ENCODE measurements at places on chromosomes 4 and X. TPM values are rescaled to one million over a fixed set of nuclear protein-coding genes. Genes with fewer than 3 reads are reported as not detected.
A peak's percentile ranks its signal among the peaks of the same experiment; 100 is the strongest.

Gene ADAM29
- not detected for total RNA-seq

Gene CFI
- not detected for total RNA-seq

Gene ARHGAP36
- not detected for total RNA-seq

- no peak overlapping the region for H3K4me3 ChIP-seq
- H3K27ac ChIP-seq = no peak overlapping the region
- H3K36me3 ChIP-seq = no peaks in the 10 kb centered on the region
- no peaks in the 10 kb centered on the region for H3K27me3 ChIP-seq
- no peaks in the 10 kb centered on the region for H3K4me1 ChIP-seq
These were observed 5.2 kb upstream of the ACTRT1 start for GRCh38 chrX:128057421-128057820.

DNA sequence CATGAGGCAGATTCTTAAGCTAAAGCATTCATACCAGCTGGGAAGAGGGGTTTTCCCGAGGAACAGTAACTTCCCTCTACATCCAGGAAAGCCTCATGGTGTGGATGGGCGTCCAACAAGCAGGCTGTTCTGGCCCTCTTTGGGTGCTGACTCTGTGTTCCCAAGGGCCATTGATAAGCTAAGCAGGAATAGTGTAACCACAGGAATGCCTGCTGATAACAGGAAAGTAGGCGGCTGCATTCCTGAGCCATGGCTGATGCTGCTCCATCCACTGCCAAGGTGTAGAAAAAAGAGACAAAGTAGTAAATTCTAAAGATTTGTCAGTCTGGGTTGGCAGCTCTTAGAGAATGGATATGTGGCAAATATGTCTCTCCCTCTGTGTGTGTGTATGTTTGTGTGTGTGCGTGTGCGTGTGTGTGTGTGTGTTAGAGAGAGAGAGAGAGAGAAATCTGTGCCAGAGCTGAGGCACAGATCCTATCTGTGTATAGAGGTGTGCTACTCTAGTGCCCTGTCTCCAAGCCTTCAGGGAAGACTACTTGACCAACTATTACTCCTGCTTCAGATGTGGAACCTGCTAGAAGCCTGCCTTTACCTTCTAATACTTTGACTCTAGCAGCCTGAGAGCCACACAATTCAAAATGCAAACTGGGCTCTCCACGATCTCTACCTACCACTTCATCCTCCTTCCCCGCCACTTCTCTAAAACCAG, 353.1 kb upstream of the NR3C2 start:
- no peak overlapping the region for H3K4me3 ChIP-seq
- H3K27ac ChIP-seq = no peak overlapping the region
- H3K36me3 ChIP-seq = no peaks in the 10 kb centered on the region

GRCh38 chr4:132026166-132026565, 1122.9 kb upstream of the PCDH10 start:
- no peaks in the 10 kb centered on the region for H3K36me3 ChIP-seq
- no peaks in the 10 kb centered on the region for H3K4me1 ChIP-seq
- DNase-seq = no peak

GRCh38 chr4:62709618-62710252, 1509.6 kb downstream of the ADGRL3 start:
- H3K27me3 ChIP-seq = no peaks in the 10 kb centered on the region
- DNase-seq = no peak
- no peak overlapping the region for H3K27ac ChIP-seq
- no peaks in the 10 kb centered on the region for H3K4me1 ChIP-seq

Gene CT45A5
- total RNA-seq = not detected

- DNase-seq = no peak
- H3K27me3 ChIP-seq = no peaks in the 10 kb centered on the region
- no peaks in the 10 kb centered on the region for H3K36me3 ChIP-seq
- H3K4me1 ChIP-seq = no peaks in the 10 kb centered on the region
These were observed 33.8 kb downstream of the NDP start for GRCh38 chrX:43939187-43939926.

- no peaks in the 10 kb centered on the region for H3K36me3 ChIP-seq
- DNase-seq = no peak
- H3K27ac ChIP-seq = no peak overlapping the region
- no peaks in the 10 kb centered on the region for H3K4me1 ChIP-seq
- H3K27me3 ChIP-seq = no peaks in the 10 kb centered on the region
- no peak overlapping the region for H3K4me3 ChIP-seq
These were observed 451.2 kb downstream of the FAT4 start for GRCh38 chr4:125765941-125766340.

Gene PDE6B
- total RNA-seq = 15.9 TPM

DNA sequence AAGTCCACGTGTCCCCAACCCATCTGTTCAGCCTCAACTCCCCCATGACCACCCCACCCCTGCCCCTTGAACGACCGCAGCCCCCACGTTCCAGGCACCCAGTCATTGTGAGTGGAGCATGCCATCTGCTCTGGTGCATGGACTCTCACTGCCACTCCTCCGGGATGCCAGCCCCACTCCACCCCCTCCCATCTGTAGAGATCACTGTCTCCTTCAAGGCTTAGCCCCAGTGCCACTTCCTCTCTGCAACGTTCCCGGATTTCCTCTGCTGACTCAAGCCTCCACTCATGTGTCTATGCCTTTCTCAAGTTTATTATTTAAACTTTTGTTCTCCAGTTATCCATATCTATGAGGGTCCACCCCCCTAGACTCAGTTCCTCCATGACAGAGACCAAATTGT, 54.0 kb downstream of the MAML3 start:
- DNase-seq = peak; percentile 19
- peak overlapping the region; percentile 17 for H3K27ac ChIP-seq
- no peak overlapping the region for H3K4me3 ChIP-seq
- H3K36me3 ChIP-seq = no peaks in the 10 kb centered on the region
- peaks cover 74% of the 10 kb centered on the region for H3K4me1 ChIP-seq
- H3K27me3 ChIP-seq = peaks cover 1% of the 10 kb centered on the region

DNA sequence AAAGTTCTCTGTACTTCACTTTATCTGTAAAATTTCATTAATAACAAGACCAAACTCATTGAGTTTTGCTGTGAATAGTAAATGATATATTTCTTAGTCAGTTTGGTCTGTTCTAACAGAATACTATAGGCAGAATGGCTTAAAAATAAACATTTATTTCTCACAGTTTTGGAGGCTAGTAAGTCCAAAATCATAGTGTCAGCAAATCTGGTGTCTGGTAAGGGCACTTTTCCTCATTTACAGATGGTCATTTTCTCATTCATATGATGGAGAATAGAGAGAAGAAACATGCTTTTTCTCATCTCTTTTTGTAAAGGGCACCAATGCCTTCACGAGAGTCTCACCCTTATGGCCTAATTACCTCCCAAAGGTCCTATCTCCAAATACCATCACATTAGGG, 415.1 kb downstream of the FAM133A start:
- H3K27me3 ChIP-seq = no peaks in the 10 kb centered on the region
- no peak overlapping the region for H3K27ac ChIP-seq
- H3K4me1 ChIP-seq = no peaks in the 10 kb centered on the region
- H3K36me3 ChIP-seq = no peaks in the 10 kb centered on the region

Gene TEX13D
- total RNA-seq = not detected

DNA sequence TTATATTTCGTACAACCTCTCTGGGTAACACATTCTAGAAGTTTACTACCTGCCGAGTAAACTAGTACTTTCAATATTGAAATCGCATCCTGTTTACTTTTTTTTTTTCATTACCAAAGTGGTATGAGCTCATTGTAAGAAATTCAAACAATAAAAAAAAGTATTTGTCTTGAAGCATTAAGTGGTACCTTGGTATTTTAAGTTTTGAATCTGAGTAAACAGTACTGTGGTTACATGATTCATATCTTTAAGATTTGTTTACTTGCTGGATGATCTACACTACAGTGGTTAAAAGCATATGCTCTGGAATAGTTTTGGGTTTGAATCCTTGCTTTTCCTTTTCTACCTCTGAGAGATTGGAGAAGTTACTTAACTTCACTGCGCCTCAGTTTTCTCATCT, 3.8 kb upstream of the MMGT1 start:
- H3K36me3 ChIP-seq = no peaks in the 10 kb centered on the region
- H3K27me3 ChIP-seq = no peaks in the 10 kb centered on the region
- H3K4me1 ChIP-seq = peaks cover 35% of the 10 kb centered on the region
- no peak for DNase-seq

Gene OGT
- total RNA-seq = 345 TPM

Gene CSAG1
- not detected for total RNA-seq

- DNase-seq = no peak
- no peaks in the 10 kb centered on the region for H3K36me3 ChIP-seq
- no peak overlapping the region for H3K27ac ChIP-seq
- no peak overlapping the region for H3K4me3 ChIP-seq
- H3K27me3 ChIP-seq = peaks cover 4% of the 10 kb centered on the region
These were observed 30.2 kb upstream of the CCNG2 start for GRCh38 chr4:77126809-77127208.

Gene SMR3B
- total RNA-seq = not detected

DNA sequence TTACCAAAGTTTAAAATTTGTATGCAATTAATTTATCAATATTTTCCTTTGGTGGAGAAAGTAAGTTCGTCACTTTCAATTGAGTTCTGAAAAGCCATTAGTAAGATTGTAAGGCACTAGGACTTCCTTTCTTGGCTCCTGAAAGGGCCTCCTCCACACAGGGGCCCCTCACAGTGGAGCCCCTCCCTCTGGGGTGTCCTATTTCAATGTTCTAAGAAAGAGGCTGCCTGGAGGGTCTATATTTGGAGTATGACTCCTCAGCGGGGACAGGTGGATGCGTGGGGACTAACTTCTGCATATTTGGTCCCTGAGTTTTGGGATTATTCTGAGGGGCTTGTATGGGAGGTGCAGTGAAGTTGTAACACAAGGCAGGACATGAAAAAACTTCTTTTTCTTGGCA, 1.6 kb upstream of the ARMCX4 start:
- no peaks in the 10 kb centered on the region for H3K36me3 ChIP-seq
- no peak for DNase-seq
- peaks cover 5% of the 10 kb centered on the region for H3K27me3 ChIP-seq
- H3K4me1 ChIP-seq = peaks cover 8% of the 10 kb centered on the region
- no peak overlapping the region for H3K27ac ChIP-seq
- no peak overlapping the region for H3K4me3 ChIP-seq

Gene GNRHR
- total RNA-seq = not detected

Gene GALNTL6
- total RNA-seq = not detected

Gene CT45A9
- not detected for total RNA-seq

Gene IL2
- 1.6 TPM for total RNA-seq

Gene GLOD5
- total RNA-seq = not detected

Gene GAGE12H
- not detected for total RNA-seq

Gene HPRT1
- total RNA-seq = 77.4 TPM

- H3K4me1 ChIP-seq = peaks cover 50% of the 10 kb centered on the region
- peak; percentile 16 for DNase-seq
- no peak overlapping the region for H3K4me3 ChIP-seq
- no peaks in the 10 kb centered on the region for H3K27me3 ChIP-seq
- peak overlapping the region; percentile 68 for H3K27ac ChIP-seq
These were observed 17.6 kb downstream of the TKTL1 start for GRCh38 chrX:154313147-154313546.

- peaks cover 3% of the 10 kb centered on the region for H3K27me3 ChIP-seq
- no peak overlapping the region for H3K4me3 ChIP-seq
- no peaks in the 10 kb centered on the region for H3K36me3 ChIP-seq
These were observed 139.9 kb downstream of the NDST3 start for GRCh38 chr4:118173956-118174725.

- no peaks in the 10 kb centered on the region for H3K36me3 ChIP-seq
- no peaks in the 10 kb centered on the region for H3K4me1 ChIP-seq
- H3K4me3 ChIP-seq = no peak overlapping the region
- H3K27me3 ChIP-seq = no peaks in the 10 kb centered on the region
- no peak for DNase-seq
- no peak overlapping the region for H3K27ac ChIP-seq
These were observed 75.6 kb downstream of the CCNG2 start for GRCh38 chr4:77232653-77233052.

DNA sequence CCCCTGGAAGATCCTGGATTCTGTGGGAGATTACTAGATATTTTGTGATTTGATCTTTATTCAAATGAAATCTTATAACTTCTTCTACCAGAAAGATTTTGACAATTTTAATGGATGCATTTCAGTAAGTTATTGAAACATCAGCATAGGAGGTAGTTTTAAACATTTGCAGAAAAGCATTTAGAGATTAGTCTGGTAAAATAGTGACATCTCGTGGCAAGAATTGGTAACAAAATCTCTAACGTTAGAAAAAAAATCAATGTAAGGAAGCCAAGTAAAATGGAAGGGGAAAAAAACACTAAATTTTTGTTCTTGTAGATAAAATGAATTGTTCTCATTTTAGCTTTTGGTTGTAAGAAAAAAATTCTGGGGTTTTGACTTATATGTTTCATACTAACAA, 73.3 kb downstream of the TASL start:
- no peaks in the 10 kb centered on the region for H3K36me3 ChIP-seq
- H3K4me1 ChIP-seq = no peaks in the 10 kb centered on the region
- H3K27ac ChIP-seq = no peak overlapping the region
- no peak overlapping the region for H3K4me3 ChIP-seq

DNA sequence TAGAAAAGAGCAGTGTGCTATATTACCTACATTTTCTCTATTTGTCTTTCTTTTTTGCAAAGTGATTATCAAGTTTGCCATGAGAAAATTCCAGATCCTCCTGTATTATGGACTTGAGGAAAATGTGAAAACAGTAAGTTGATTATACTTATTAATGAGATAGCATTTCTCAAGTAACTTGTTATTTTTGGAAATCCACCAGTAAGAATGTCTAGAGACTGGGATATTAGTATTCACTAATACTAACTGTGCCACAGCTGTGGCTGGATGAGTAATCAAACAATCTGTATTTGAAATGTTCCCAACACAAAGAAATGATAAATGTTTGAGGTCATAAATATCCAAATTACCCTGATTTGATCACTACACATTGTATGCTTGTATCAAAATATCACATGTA, 147.0 kb upstream of the CTSO start:
- H3K36me3 ChIP-seq = no peaks in the 10 kb centered on the region
- no peak overlapping the region for H3K27ac ChIP-seq
- DNase-seq = no peak
- H3K4me1 ChIP-seq = no peaks in the 10 kb centered on the region
- no peak overlapping the region for H3K4me3 ChIP-seq

GRCh38 chr4:158807691-158808090, 38.9 kb downstream of the FNIP2 start:
- peaks cover 48% of the 10 kb centered on the region for H3K4me1 ChIP-seq
- H3K36me3 ChIP-seq = peaks cover 2% of the 10 kb centered on the region
- H3K4me3 ChIP-seq = no peak overlapping the region
- DNase-seq = no peak
- no peaks in the 10 kb centered on the region for H3K27me3 ChIP-seq
- H3K27ac ChIP-seq = no peak overlapping the region

Gene NAT8L
- total RNA-seq = 0.07 TPM

Gene GC
- total RNA-seq = not detected
